KG1 (cell line): ENCODE measurements at places on chromosomes 13 and 19.

- DNase-seq = no peak
These were observed 64.9 kb downstream of the TEX29 start for GRCh38 chr13:111385183-111385857.

GRCh38 chr13:87331178-87331577 is 340.0 kb upstream of the SLITRK5 start:
- DNase-seq = no peak

DNA sequence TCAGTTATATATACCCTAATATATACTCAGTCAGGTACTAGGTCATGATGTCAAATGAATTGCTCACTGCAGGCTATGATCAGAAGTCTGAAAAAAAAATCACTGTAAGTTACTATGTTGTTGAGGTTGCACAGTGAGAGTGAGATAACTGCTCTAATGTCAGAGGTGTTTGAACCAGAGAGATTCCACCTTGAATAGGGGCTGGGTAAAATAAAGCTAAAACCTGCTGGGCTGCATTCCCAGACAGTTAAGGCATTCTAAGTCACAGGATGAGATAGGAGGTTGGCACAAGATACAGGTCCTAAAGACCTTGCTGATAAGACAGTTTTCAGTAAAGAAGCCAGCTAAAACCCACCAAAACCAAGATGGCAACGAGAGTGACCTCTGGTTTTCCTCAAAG is 10.2 kb downstream of the EPSTI1 start:
- no peak for DNase-seq

DNA sequence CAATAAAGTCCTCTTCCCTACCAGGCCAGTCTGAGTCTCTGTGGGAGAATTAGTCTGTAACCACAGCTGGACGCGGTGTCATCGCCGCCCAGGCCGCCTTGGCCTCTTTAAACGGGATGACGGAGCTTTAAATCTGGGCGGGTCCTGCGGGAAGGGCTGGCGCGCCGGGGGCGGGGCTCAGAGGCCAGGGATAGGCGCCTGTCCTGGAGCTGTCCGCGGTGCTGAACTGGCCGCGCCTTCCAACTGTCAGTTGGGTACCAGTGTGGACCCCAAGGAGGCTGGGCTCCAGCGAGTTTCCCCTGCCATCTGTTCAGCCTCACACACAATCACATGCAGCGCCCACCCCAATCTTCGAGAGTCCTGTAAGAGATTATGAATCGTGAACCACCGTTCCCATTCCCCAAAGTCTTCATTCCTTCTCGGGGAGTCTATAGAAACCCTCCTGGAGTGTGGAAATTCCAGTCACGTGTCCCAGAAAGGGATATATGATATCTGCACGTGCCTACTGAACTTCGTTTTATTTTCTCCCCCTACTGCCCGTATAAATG is 11.5 kb downstream of the APLP1 start:
- DNase-seq = no peak

DNA sequence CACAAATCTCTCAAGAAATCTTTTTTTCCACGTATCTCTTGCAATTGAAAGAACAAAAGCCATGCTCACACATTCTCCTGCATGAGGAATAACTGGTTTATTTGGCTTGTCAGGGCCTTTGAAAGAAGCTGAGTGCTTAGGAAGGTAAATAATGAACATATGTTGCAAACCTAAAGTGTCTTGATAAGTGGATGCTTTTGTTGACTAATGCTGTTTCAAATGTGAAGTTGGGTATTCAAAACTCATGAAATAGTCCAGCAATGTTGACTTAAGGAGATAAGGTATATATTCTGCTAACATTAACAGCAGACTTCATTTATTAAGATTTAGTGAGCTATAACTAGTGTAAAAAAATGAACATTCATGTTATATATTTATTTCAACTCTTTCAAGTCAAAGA is 1792.7 kb upstream of the MIR17HG start:
- no peak for DNase-seq

- DNase-seq = no peak
These were observed at the start of gene HSD17B14 for GRCh38 chr19:48836089-48837017. Gene HSD17B14 (minus strand): TSS chr19:48836491. CDS start chr19:48836411, 80 bp downstream.

DNA sequence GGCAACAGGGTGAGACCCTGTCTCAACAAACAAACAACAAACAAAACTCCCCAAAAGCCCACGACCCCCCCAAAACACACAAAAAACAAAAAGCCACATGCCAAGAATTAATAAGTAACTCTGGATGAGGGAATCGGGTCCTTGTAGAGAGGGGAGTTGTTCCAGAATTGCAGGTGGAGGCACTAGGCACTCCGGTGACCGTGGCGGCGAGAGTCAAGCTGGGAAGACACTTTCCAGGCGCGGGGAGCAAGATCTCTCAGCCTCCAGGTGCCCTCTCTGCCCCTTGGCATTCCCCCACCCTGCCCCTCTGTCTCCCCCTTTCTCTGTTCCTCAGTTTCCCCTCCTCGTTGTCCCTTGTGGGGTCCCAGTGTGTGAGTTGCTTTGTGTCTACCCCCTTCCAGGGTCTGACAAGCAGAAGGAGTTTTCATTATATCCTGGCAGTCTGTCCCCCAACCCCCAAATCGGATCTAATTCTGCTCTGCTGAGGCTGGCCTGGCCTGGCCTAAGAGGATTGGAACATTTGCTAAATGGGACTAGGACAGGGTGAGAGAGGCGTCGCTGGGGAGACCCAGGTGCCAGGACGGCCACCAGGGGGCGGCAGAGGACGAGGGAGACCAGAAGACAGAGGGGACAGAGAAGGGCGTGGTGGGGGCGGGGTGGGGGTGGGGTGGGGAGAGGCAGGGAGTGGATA is 8.3 kb upstream of the CRX start:
- DNase-seq = peak; percentile 12

DNA sequence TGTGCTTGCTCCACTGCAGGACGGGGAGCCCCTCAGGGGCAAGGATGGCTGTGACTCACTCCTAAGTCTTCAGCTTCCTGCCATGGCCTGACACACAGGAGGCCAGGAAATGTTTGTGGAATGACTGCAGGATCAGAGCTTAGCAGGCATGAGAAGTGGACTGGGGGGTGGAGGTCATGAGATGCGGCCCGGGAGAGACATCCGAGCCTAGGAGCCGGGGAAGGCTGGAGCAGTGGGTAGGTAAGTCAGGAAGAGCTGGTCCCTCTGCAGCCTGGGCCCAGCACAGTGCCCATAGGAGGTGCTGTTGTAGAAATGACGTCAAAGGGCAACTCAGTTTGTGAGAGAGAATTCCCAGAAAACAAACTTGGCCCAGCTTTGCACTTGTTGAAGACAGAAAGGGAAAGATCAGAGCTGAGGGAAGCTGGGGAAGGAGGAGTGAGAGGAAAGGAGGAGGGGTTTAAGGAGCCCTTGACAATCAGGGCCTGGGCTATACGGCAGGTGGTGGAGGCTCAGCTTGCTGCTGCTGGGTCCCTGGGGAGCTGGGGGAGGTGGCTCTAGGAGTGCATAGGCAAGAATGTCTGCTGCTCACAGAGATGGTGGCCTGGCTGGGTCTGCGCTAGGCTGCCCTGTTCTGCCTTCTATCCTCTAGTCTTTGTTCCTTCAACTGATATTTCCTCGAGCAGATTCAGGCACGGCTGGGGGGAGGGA is 18.5 kb downstream of the POU2F2 start:
- DNase-seq = no peak

DNA sequence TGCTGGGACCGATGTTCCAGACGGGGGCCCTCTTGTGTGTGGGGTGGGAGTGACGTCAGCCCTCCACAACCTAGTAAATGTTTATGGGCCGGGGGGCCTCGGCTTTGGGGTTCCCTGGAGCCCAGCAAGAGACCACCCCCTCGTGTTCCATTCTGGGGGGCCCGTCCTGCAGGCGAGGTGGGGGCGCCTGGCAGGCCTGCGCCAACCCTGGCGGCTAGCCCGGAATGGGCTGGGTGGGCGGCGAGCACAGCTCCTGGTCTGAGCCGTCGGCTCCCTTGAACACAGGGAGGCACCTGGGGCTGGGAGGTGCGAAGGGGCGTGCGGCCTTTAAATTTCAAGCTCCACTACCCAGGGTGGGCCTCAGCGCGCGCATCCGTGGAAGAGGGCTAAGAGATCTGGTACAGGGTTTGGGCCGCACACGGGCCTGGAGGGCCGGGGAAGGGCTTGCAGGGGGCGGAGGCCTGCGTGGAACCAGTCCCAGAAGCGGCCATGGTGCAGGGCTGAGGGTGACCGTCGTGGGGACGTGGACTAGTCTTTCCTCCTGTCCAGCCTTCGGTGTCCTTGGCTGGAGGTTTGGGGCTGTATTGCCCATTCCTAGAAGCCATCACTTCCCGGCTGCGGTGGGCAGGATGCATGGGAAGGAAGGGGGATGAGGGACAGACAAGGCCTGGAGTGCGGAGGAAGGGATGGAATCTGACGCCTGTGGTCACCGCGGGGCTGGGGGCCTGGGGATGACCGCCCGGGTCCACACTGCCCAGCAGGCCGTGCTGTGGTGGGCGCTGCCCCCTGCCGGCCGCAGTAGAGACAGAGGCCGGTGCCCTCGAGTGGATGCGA is 11.4 kb downstream of the NDUFA11 start:
- no peak for DNase-seq

DNA sequence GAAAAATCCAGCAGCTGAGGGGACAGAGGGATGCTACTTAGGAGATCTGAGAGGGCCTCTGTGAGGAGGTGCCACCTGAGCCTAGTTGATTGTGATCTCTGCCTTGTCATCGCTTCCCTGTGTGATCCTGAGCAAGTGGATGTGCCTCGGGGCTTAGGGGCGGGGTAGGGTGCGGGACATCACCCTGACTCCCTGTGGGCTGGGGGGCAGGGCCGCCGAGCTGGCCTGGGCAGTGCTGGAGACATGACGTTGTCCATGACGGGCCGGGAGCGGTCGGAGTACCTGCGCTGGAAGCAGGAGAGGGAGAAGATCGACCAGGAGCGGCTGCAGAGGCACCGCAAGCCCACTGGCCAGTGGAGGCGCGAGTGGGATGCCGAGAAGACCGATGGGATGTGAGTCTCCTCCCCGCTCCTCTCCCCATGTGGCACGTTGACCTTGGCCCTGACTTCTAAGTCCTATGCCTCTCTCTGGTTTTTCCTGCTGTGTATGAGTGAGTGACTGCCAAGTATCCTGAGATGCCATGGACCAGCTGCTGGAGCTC is 8.2 kb upstream of the INAFM1 start:
- DNase-seq = no peak

DNA sequence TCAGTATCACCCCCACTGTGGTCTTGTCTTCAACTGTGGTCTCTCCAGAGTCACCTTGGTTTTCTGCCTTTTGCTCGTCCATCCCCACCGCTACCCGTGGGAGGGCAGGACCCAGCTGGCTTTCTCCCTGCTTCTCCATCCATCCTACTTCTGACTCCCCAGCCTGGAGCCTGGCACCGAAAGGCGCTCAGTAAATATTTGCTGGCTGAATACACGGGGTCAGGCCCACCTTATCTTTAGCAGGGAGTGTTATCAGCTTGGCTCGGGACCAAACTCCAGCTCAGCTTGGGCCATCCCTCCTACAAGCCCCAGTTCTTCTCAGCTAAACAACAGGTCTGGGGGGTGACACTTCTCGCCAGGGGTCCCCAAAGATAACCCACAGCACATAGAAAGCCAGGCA is 62.0 kb upstream of the KLF2 start:
- DNase-seq = no peak

- no peak for DNase-seq
These were observed at the start of gene B3GNT3 for GRCh38 chr19:17794731-17795494. Gene B3GNT3 (plus strand): TSS chr19:17795138. CDS start chr19:17807808, 12,670 bp downstream.

DNA sequence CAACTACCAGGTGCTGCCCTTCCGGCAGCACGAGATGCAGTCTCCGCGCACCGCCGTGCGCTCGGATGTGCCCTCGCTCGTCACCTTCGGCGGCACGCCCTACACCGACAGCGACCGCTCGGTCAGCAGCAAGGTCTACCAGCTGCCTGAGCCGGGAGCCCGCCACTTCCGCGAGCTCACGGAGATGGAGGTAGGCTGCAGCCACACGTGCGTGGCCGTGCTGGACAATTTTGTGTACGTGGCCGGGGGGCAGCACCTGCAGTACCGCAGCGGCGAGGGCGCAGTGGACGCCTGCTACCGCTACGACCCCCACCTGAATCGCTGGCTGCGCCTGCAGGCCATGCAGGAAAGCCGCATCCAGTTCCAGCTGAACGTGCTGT is 15.2 kb upstream of the CRTC1 start:
- no peak for DNase-seq

- DNase-seq = no peak
These were observed 22.4 kb downstream of the ENOX1 start for GRCh38 chr13:43764349-43764748.

DNA sequence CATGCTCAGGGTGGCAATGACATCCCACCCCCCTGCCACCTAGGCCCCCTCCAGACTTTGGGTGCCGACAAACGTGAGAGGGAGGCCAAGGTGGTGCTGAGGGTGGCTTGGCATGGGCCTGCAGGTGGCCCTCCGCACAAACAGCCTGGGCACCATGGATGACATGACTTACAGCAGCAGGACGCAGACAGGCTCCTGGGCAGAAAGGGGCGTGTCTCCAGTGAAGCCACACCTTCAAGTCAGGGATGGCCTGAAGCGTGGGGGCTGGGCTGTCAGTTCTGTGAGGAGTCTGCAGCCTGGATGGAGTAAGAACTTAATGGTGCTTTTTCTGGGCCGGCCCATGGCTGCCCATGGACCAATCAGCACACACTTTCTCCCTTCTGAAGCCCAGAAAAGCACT is 25.3 kb downstream of the POMP start:
- DNase-seq = no peak

DNA sequence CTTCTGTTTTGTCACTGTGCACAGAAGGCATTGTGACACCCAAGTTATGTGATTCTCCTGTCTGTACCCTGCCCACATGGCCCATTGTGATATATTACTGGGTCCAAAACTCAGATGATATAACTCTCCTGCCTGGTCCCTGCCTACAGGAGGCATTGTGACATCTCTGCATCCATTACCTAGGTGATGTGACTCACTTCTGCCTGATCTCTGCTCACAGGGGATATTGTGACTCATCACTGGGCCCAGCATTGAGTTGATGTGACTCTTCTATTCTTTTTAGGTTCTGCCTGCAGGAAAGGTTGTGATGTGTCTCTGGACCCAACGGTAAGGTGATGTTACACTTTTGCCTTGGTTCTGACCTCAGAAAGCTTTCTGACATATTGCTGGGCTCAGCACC is 67.9 kb upstream of the ZNF724 start:
- no peak for DNase-seq

- DNase-seq = no peak
These were observed 24.4 kb upstream of the URAD start for GRCh38 chr13:28012896-28013295.

DNA sequence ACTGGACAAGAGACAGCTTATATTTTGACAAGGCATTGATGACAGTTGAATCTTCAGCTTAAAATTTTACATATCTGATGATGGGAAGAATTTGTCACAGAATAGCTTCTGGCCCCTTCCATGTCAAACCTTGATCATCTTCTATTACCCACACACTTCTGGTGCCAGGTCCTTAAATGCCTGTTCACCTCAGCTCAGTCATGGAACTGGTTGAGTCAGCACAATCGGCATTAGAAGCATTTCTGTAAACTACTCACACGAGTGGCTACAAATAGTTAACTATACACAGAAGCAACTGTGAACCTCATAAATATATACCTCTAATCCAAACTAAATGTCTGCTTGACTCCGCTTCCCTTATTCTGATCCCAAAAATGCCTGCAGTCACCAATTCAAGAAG is 161.2 kb downstream of the FOXO1 start:
- no peak for DNase-seq
